ENCODE measurements at places on chromosomes 11 and 22. TPM values are rescaled to one million over a fixed set of nuclear protein-coding genes. Genes with fewer than 3 reads are reported as not detected.

GRCh38 chr22:44727148-44727547 lies 25.1 kb downstream of the PRR5 start:
- DNase-seq = no peak

The RPS13 gene
- 1,165 TPM for total RNA-seq

DNA sequence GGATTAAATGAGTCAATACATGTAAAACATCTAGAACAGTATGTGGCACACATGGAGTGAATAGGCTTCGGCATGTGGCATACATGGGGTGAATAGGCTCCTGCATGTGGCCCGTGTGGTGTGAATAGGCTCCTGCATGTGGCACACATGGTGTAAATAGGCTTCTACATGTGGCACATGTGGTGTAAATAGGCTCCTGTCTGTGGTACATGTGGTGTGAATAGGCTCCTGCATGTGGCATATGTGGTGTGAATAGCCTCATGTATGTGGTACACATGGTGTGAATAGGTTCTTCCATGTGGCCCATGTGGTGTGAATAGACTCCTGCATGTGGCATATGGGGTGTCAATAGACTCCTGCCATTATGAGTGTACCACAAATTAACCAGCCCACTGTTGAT lies 219.1 kb upstream of the KIRREL3 start:
- DNase-seq = no peak

The SLC25A45 gene
- total RNA-seq = 9.4 TPM

The CCDC73 gene
- 0.26 TPM for total RNA-seq

- DNase-seq = no peak
These were observed 13.0 kb downstream of the TRIM5 start for GRCh38 chr11:5671831-5672230.

The OR52A5 gene
- not detected for total RNA-seq

GRCh38 chr11:92738276-92738675 lies 231.2 kb upstream of the MTNR1B start:
- DNase-seq = no peak

The ANKK1 gene
- 1.4 TPM for total RNA-seq

- DNase-seq = no peak
These were observed 123.1 kb upstream of the C11orf87 start for GRCh38 chr11:109298865-109299264.

The HTATIP2 gene
- total RNA-seq = 29.2 TPM

DNA sequence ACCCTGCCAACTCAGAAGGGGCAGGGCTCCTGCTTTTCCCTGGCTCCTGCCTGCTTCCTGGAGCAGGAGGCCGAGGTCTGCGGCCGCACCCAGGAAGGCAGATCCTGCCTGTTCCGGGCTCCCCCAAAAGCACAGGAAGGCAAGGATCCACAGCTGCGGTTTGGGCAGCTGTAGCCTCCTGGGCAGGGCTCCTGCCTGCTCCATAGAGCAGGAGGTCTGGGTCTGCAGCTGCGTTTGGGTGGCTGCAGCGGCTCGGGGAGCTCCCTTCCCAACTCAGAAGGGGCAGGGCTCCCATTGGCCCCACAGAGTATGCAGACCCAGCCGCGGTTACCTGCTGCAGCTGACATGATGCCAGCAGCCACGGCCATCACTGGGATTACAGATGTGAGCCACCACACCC lies 5.5 kb downstream of the UPK2 start:
- DNase-seq = no peak

- peak; percentile 57 for DNase-seq
These were observed 112.7 kb downstream of the SHANK2 start for GRCh38 chr11:71139516-71140205.

GRCh38 chr11:17781221-17781620 lies 46.6 kb downstream of the KCNC1 start:
- no peak for DNase-seq

DNA sequence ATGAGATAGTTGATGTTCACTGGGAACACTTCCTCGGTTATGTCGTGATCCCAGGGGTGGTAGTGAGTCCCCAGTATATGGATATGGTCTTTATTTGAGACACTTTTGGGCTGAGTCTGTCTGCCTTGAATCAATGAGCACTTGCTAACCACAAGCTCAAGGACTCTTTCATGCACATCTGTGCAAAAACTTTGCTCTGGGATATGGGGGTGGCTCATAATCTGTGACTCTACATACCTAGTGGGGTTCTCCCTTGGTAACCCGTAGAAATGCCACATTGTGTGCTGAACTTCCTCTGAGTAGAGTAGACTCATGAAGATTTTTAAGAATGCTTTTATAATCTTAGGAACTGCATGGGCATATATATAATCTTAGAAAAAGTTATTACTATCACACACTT lies 69.3 kb downstream of the SWAP70 start:
- no peak for DNase-seq

GRCh38 chr11:62295504-62295903 lies 3.4 kb downstream of the SCGB1D4 start:
- no peak for DNase-seq

DNA sequence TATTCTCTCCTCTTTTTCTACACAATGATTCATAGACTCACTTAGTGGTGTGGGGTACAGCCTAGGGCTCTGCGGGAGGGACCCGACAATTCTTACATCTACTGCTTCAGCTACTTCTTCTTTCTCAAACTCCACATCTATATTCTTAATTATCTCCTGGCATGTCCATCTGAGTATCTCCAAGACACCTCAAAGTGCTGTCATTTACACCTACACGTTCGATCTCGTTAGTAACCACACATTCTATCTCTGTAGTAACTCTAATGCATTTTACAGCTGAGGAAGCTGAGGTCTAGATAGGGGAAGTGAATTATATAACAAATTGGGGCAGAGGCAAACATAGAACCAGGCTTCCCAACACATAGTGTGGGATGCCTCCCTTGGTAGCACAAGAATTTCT lies 27.7 kb upstream of the RRM1 start:
- no peak for DNase-seq

DNA sequence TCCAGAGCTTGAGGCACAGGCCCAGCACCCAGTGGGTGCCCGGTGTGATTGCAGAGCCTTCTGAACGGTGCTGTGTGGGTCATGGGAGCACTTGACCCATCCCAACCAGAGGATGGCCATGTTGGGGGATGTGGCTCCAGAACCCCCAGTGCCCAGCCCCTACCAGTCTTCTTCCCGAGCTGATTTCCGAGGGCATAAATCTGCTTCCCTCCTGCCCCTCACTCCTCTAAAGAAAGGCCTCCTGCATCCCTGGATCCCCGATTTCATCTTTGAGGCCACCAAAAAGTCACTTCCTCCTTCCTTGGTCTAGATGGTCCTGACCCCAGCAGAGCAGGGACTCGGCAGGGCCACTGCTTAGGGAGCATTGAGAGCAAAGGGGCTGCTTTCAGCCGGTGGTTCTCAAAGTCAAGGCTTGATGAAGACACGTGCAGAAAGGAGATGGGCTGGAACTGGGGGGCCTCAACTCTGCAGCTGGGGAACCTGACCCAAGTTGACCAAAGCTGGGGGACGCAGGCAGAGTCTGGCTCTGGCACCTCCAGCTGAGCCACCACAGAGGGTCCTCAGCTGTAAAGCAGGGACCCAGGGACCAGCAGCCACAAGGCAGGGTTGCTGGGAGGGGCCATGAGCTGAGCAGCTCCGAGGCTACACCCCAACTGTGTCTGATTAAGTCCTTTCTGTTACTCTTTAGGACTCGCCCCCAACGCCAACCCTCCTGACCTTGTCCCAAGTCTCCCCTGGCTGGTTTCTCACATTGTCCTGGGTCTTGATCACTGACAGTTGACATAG lies 56.6 kb downstream of the LINC01488 start:
- DNase-seq = no peak

The ENTHD1 gene
- not detected for total RNA-seq

- no peak for DNase-seq
These were observed 714 bp downstream of the SDF2L1 start for GRCh38 chr22:21642584-21643448.

DNA sequence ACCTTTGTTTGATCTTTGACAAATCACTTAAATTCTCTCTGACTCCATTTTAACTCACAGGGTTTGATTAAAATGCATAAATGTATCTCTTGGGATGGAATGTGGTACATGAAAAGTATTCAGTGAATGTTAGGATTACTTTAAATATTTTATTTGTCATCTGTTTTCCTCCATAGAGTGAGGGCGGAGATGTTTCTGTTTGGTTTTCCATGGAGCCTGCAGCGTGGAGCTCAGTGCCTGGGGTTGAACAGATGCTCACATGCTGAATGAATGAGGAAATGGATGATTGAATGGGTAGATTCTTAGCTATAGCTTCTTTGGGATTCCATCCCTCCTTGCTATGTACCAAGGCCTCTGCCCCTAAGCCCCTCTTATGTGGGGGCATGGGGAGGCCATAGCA lies 10.0 kb downstream of the TSPAN18 start:
- no peak for DNase-seq

- DNase-seq = no peak
These were observed 107.3 kb upstream of the B3GAT1 start for GRCh38 chr11:134519390-134519750.

- DNase-seq = no peak
These were observed 1281.0 kb downstream of the LRRC4C start for GRCh38 chr11:40178470-40178869.

The INSC gene
- total RNA-seq = 1.7 TPM

GRCh38 chr11:69002570-69003231 lies 10.3 kb downstream of the MRGPRF start:
- peak; percentile 41 for DNase-seq

GRCh38 chr11:111107501-111107900 lies 138.0 kb upstream of the POU2AF2 start:
- no peak for DNase-seq

DNA sequence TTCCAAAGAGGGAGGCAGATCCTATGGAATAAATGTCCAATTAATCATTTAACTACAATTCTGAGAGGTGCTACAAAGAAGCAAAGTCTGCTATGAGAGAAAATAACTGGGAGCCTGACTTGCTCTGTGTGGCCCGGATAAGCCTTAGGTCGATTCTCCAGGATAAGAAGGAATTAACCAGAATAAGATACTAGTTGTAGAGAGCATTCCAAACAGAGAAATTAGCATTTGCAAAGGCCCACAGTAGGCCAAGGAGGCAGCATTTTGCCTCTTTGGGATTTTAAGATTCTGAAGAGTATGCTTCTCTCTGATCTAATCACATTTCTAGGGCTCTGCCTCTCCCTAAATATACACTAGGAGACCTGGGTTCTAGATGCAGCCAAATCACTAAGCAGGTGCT lies 113.7 kb downstream of the SNX19 start:
- DNase-seq = no peak

The KCNK4 gene
- total RNA-seq = not detected

GRCh38 chr11:72807792-72808191 lies 6.4 kb upstream of the ATG16L2 start:
- DNase-seq = no peak

DNA sequence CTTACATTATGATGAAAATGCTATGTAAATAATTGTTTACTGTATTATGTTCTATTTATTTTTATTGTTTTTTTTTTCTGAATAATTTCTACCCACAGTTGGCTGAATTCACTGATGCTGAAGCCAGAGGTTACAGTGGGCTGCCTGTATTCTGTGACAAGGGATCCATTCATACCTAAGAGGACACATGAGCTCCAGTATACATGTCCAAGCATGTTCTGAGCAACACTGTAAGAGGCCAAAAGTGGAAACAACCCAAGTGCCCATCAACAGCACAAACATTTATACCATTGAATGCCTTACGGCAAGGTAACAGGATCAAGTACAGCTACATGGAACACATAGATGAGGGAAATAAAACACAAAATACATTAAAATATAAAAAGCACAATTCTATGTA lies 1.4 kb upstream of the SRSF8 start:
- no peak for DNase-seq

- DNase-seq = no peak
These were observed 29.7 kb downstream of the SLN start for GRCh38 chr11:107682171-107682570.

The CRACR2B gene
- total RNA-seq = 45.8 TPM

GRCh38 chr22:19396934-19397733 lies 34.4 kb downstream of the HIRA start:
- DNase-seq = no peak

DNA sequence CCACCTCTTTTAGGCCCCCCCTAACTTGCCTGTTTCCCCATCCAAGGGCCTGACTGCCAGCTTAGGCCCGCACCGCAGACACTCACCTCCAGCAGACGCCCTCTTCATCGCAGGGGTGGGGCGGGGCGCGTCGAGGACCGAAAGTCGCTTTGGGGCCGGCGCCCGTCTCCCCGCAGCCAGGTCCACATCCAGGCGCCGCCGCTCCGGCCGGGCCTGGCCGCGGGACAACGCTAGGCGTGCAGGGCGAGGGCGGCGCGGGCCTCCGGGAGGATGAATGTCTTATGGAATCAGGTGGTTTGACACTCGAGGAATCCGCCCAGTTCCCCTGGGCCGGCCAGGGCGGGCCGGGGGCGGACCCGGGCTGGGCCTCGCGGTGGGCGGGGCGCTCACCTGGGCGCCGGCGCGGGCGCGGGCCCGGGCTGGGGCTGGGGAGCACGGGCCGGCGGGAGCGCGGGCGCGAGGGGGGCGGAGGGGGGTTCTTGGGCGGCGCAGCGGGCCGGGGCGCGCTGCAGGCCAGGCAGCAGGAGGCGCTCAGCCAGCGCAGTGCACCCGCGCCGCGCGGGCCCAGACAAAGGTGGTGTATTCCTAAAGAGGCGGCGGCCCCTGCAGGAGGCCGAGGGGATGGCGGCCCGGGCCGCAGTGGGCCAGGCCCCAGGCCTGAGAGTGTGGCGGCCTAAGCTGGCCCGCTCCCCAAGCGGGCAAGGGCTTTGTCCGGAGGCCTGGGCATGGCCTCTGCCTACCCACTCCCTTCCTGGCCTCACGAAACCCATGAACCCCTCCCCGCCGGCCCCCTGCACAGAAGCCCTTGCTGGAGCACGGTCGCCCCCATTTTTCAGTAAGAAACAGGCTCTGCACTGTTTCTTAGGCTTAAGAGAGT lies 177.6 kb downstream of the IGLL1 start:
- DNase-seq = peak; percentile 65

All from ureter (tissue), 1 donor.